ENCODE measurements at places on chromosomes 2 and 18.

- DNase-seq, result no peak
Measured at GRCh38 chr2:28821295-28821958, 10.8 kb downstream of the SPDYA start.

DNA sequence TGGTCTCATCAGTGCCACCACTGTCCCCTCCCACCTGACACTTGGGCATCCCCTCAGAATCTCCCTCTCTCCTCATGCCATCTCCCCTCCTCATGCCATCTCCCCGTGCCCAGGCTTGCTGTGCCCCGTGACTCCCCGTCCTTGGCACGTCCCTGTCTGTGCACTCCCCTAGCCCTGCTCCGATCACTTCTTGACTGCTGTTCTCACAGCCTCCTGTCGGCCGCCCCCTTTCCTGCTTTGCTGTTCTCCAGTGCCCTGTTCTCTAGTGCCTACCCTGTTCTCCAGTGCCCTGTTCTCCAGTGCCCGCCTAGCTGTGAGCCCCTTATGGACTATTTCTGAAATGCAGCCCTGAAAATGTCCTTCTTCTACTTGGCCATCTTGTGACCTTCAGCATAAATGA is 253.8 kb downstream of the ALPK2 start:
- no peak for DNase-seq

DNA sequence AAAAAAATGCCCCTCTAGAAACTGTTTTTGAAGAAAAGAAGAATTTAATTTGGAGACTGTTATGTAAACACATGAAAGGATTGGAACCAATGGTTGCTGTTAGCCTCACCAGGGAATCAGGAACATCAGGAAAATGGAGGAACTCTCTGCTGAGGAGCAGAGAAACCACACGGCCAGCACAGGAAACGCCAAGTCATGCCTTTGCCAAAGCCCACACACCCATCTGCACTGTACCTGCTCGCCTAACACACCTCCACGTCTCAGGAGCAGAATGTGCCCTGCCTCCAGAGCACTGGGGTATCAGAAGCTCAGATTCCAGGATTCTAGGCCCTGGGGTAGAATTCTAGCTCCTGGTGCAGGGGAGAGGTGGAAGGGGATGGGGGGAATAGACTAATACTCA is 9.8 kb upstream of the SCYGR1 start:
- DNase-seq, result no peak

GRCh38 chr2:61993422-61994024 is 88.0 kb downstream of the COMMD1 start:
- no peak for DNase-seq

GRCh38 chr2:38737925-38738324 is 13.2 kb downstream of the SRSF7 start:
- DNase-seq, result no peak

DNA sequence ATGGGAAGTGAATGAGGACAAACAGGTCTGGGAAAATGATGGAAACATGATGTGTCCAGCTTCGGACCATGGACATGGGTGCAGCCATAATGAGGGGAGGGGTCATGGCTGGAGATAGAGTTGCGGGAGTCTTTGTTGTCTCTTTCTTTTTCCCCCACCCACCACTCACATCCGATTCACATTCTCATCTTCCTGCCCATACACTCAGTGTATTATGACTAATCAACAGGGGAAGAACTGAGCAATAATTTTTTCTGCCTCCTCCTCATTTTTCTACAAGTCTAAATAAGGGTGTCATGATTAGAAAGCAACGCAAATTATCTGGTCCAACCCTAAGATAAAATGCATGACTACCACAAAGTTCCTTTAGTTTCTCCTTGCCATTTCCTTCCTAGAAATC is 5.7 kb upstream of the SERPINB2 start:
- DNase-seq, result no peak

DNA sequence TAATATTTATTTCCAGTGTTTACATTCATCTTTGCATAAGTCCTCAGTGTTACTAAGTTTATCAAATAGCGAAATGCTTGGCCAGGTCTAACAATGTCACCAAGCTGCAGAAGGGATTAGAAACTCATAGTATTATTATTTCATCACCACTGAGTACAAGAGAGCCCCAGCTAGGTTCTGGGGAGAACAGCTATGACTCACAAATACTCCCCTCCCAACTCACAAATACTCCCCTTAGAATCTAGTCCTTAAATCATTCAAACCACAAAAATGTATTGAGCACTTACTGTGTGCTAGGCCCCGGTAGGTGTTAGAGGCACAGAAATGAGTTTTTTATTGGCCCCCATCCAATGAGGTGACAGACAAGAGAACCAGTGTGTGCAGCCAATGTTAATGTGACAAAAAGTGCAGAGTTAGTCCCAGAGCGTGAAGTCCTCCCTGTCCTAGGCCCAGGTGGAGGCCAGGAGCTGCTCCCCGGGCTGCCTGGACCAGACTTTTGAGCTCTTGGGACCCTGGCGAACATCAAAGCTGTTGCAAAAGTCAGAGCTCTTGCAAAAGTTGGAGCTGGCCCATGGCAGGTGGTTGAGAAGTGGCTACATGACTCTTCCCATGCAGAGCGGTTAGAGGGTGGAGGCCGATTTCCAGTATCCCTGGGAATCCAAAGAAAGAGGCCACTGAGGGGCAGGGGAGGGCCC is 9.8 kb downstream of the STEAP3 start:
- DNase-seq, result no peak

DNA sequence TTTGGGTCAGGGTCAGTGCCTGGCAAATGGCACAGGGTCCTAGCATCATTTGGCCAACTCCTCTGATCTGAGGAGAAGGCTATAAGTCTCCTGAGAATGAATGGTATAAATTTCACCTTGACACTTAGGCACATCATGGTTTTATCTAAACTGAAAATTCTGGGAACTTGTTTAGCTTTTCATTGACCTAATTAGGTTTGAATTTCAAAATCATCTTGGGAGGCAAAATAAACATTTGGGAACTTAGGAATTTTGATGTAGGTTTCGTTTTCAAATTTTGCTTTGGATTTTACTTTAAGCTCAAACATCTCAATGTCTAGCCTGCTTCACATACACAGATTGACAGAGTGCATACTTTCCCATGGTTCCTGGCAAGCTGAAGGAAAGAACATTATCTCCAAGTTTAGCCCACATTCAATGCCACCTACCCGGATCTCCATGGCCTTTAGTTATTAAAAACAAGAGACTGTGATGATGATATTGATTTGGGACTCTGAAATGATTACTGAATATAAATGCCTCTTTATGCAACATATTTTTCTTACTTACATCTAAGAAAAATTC is 44.5 kb downstream of the MYOM1 start:
- no peak for DNase-seq

- no peak for DNase-seq
Measured at GRCh38 chr18:10051877-10052631, 138.2 kb downstream of the VAPA start.

GRCh38 chr2:128646691-128647090 is 328.0 kb upstream of the HS6ST1 start:
- peak; percentile 41 for DNase-seq

DNA sequence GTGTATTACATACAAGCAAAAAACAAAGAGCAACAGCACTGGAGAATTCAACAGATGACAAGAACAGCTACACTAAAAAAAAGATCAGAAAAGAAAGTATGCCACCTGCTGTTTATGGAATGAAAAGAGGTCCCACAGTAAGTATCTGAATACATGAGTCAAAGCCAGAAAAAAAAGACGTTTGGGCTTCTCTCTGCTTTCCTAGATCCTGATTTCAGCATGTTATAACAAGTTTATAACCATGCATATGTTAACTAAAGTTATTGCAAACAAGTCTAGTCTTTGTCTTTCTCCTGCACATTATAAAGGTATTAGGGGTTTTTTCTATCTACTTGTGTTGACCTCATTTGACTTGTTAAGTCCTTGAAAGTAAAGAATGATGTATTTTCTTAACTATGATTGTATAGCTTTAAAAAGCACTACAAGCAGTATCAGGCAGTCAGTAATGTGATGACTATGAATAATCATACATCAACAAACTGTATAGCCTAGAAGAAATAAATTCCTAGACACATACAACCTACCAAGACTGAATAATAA is 108.5 kb upstream of the COL5A2 start:
- DNase-seq, result no peak

GRCh38 chr2:191152482-191153240 is 1.9 kb upstream of the STAT4 start:
- no peak for DNase-seq
